ENCODE measurements at places on chromosomes 12 and 14. TPM values are rescaled to one million over a fixed set of nuclear protein-coding genes. Genes with fewer than 3 reads are reported as not detected.

Gene RNU4-1
- under 0.01 TPM for total RNA-seq

Gene C12orf54
- 0.70 TPM for total RNA-seq

DNA sequence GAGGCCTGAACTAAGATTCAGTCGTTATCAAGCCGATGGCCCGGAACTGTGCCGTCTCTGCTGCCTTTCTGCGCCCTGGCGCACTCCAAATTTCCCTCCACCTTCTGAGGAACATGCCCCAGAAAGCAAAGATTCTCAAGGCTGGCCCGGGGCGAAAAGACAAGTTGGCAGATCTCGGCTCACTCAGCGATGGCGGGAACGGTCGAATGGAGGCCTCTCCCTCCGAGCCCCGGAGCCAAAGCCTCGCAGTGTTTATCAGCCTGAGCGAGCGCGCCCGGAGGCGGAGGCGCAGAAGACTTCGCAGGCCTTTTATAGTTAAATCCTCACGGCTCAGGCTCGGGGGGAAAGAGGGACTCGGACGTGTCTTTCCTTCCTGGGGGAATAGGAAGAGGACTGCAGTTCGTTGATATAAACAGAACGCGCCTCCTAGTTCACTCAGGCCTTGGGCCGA is 5.6 kb downstream of the TBX5 start:
- DNase-seq = no peak

DNA sequence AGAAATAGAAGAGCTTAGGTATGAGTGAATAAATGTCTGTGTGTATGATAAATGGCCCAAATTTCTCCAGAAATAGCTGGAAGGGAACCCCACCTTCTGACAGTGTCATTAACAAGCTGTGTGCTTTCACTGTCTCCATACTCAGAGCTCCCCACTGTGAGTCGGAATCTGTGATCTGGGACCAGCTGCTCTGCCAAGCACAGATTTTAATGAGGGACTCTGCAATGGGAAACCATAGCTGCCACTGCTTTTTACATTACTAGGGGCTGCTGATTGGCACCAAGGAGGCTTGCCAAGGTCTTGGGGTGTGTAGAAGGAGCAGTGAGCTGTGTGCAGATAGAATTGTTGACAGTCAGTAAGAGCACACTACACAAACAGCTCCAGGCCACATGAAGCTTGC is 244.2 kb upstream of the CCDC196 start:
- DNase-seq = no peak

GRCh38 chr14:92456215-92457015 is 57.2 kb upstream of the RIN3 start:
- peak; percentile 58 for DNase-seq

DNA sequence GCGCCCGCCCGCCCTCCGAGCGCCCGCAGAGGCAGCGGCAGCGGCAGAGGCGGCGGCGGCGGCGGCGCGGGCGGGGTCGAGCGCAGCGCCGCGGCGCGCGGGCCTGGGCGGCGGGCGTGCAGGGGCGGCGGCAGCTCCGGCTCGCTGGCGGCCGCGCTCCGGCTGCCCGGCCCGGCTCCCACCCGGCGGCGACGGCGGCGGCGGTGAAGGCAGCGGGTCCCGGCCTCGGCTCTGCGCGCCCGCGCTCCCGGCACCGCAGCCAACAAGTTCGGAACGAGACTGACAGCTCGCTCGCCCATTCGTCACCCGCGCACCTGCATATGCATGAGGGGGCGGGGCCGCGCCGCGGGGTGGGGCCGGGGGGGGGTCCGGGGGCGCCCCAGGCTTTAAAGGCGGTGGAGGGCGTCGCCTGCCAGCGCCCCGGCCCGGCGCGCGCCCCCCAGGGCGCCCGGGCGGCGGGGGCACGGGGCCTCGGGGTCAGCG is at the start of gene JAG2:
TSS of gene JAG2 (minus strand) at position 281 of the 483 bp plus-strand sequence. CDS start 356 bp downstream, outside the sequence.
- no peak for DNase-seq

GRCh38 chr12:85920324-85920947 is 46.3 kb downstream of the NTS start:
- no peak for DNase-seq

DNA sequence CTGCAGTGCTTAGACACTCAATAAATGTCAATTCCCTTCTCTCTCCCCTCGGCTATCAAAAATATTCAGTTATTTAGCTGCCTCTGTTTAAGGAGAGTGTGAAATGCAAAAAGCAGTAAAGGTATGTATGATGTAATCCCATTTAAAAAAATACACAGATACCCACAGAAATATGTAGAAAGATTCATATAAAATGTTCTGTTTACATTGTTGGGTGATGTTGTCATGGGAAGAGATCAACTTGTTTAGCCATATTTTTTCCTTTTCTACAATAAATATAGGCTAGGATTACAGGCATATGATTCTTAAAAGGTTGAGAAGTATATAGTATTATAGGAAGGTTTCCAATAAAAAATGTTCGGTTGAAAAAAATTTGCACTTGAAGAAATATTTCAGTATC is 7.8 kb downstream of the PPP2R3C start:
- DNase-seq = no peak

- no peak for DNase-seq
Measured at GRCh38 chr12:80412343-80412953, 31.6 kb upstream of the PTPRQ start.

DNA sequence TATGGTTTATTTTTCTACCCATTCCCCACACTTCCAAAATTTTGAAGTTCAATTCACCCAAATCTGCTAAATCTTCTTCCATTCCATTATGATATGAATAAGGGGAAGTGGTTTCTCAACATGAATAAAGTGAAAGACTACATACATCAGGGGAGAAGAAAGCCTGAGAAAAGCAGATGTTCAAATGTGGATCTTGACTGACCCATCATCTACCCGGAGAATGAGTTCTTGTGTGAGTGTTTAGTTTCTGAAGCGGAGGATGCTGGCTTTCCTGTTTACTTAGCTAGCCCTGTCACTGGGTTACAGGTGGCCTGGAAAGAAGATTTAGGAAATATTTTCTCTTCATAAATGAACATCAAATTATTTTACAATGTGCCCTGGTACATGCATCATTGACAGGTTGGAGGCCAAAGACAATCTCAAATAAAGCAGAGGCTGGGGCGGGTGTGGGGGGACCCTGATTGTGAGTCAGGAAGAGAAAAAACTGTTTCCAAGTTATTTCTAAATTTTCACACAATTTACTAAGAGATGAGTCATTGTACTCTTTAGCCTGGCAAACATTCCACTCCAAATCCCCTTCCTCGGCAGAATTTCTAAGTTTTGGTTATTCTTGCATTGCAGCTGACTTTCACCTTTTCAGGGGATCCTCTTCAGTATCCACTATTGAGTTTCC is 135.6 kb downstream of the SLC25A21 start:
- DNase-seq = no peak
